Left ventricle myocardium superior (tissue), 1 donor: ENCODE measurements at places on chromosomes 2 and 18.

- peak; percentile 97 for DNase-seq
Measured at GRCh38 chr18:11947214-11948191, 33.8 kb upstream of the IMPA2 start.

GRCh38 chr2:27442920-27443282 is 720 bp downstream of the KRTCAP3 start:
- no peak for DNase-seq

GRCh38 chr2:30300456-30301221 is 69.3 kb downstream of the LBH start:
- peak; percentile 43 for DNase-seq

DNA sequence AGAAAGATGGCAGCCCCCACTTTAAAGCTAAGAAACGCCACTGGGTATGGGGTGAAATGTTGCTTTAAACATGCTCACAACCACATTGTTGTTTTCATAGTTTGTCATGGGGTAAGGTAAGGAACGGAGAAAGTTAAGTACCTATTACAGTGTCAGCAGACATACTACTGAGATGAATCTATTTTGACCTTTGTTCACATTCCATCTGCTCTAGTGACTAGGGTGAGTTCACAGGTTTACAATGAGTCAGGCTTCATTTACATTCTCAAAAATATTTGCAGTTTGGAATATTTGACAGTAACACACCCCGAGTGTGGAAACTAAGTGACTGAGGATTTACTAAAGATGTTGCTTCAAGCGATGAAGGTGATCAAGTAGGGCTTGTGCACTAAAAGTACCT is 428.7 kb upstream of the ACVR2A start:
- DNase-seq = no peak

DNA sequence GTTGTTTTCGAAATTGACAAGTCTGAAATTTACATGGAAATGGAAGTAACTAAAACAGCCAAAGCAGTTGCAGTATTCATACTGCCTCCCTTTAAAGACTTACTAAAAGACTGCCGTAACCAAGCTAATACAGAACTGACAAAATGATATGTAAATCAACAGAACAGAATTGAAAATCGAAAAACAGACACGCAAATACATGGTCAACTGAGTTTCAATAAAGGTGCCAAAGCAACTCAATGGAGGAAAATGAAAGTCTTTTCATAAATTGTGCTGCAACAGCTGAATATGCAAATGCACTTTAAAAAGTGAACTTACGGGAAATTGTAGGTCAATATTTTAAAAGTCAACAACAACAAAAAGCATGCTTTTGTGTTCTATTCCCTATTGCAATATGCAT is 34.2 kb downstream of the TMEM131 start:
- DNase-seq = no peak

DNA sequence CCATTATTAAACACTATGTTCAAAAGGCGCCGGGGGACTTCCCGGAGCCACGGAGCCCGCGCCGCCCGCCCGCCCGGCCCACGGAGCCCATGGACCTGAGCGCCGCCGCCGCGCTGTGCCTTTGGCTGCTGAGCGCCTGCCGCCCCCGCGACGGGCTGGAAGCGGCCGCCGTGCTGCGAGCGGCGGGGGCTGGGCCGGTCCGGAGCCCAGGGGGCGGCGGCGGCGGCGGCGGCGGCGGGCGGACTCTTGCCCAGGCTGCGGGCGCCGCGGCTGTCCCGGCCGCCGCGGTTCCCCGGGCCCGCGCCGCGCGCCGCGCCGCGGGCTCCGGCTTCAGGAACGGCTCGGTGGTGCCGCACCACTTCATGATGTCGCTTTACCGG is 197 bp downstream of the GDF7 start:
- DNase-seq = no peak

DNA sequence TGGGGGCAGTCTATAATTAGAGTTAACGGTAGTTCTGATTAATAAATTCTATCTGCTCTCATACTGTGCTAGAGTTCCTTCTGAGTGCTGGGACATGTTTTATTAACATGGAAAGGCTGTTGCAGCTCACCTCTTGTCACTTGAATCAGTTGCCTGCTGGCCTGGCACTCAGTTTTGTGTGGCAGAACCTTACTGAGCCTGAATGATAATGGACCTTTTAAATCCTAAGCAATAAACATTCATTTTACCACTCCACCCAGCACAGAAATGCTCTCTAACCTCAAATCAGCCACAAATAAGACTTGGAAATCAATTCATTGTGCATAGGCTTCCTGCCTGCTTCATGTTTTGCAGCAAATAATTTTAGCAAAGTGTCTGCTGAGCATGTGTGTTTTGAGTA is 115.0 kb upstream of the RBMS1 start:
- no peak for DNase-seq
